GM19239 (cell line): ENCODE measurements at places on chromosomes 11 and 22.

GRCh38 chr11:112339566-112339965 lies 78.9 kb upstream of the PLET1 start:
- no peak for DNase-seq

GRCh38 chr11:128928400-128928799 lies 14.3 kb downstream of the TP53AIP1 start:
- peak; percentile 91 for DNase-seq

GRCh38 chr11:134566311-134566710 lies 154.3 kb upstream of the B3GAT1 start:
- DNase-seq, result no peak

- DNase-seq, result no peak
Measured at GRCh38 chr11:8374716-8375115, 111.0 kb upstream of the LMO1 start.

GRCh38 chr11:44110231-44110679 lies 14.8 kb downstream of the EXT2 start:
- peak; percentile 48 for DNase-seq

GRCh38 chr11:72823105-72823804 lies 9.0 kb downstream of the ATG16L2 start:
- DNase-seq, result no peak

DNA sequence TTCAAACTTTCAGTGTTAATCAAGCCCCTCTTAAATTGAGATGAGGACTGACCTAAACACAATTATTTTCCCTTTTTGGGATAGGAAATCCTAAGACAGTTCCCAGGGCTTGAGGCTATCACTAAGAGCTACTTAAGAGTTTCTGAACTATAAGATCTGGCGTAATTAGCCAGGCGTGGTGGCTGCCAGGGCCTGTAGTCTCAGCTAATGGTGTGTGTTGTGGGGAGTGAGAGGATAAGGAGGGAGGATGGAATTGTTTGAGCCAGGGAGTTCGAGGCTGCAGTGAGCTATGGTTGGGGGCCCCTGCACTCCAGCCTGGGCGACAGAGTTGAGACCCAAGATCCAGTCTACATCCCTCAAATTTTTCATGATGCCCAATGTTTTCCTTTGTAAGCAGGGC lies 23.5 kb upstream of the EXPH5 start:
- no peak for DNase-seq

DNA sequence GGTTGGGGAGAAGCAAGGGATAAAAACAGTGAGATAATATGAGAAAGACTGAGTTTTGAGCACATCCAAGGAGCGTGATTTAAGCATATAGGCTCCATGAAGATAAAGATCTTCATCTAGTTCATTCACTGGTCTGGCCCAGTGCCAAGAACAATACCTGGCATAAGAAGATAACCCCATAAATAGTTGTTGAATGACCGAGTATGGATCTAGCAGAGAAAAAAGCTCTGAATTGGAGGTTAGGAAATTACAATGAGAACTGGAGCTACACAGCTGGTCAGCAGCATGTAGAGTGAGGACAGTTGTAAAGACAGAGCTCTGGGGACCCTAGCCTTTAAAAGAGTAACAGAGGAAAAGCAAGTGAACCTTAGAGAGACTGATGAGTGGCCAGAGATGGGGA lies 33.0 kb upstream of the PAK1 start:
- DNase-seq, result no peak

DNA sequence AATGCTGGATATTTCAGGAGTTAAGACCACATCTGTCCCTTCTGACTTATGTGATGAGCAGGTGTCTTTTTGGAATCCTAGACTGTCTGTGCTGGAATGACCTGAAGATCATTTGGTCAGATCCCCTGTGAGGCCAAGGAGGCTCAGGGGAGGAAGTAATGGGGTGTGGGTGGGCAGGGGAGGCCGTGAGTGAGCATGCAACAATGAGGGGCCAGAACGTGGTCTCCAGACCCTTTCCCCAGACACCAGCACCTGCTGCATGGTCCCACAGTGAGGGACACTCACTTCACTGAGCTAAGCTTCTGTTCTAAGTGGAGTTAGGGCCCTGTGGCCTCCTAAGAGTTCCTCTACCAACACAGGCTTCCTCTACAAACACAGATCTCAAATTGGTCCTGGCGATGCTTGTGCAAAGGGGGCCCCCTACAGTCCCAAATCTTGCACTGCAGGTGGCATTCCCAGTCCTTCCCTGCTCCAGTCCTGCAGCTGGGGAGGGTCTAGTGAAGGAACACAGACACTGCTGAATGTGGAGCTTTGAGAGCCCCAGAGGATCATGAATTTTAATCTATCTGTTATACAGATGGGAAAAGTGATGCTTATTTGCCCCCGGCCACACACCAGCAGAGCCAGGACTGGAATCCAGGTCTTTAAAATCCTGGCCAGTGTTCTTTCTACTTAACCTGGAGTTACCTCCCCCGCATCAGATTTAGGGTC lies 7.4 kb downstream of the USP2 start:
- no peak for DNase-seq

GRCh38 chr11:75174781-75175370 lies 24.0 kb downstream of the SLCO2B1 start:
- no peak for DNase-seq

DNA sequence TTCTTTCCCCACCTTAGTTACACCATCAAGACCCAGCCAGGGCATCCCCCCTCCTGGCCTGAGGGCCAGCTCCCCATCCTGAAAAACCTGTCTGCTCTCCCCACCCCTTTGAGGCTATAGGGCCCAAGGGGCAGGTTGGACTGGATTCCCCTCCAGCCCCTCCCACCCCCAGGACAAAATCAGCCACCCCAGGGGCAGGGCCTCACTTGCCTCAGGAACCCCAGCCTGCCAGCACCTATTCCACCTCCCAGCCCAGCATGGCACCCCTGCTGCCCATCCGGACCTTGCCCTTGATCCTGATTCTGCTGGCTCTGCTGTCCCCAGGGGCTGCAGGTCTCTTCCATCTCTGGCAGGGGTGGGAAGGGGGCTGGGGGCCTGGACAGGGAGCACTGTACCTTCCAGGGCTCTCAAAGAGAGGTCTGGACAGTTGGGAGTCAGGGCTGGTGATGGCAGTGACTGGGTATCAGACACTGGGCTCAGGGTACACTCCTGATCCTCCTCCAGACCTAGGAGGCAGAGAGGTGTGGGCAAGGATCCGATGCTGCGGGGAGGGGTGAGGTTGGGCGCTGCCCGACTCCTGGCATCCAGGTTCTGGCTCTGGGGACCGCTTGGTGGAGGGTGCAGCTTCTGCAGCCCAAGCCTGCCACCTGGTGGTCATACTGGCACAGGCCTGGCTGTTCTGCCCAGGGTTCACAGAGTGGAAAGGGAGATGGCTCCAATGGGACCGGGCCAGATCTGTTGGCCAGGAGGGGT lies at the start of gene UPK2:
TSS of gene UPK2 (plus strand) at position 205 of the 753 bp plus-strand sequence. CDS start at position 258, 53 bp downstream.
- peak; percentile 93 for DNase-seq

- DNase-seq, result no peak
Measured at GRCh38 chr11:10050561-10050960, 243.5 kb downstream of the SBF2 start.

DNA sequence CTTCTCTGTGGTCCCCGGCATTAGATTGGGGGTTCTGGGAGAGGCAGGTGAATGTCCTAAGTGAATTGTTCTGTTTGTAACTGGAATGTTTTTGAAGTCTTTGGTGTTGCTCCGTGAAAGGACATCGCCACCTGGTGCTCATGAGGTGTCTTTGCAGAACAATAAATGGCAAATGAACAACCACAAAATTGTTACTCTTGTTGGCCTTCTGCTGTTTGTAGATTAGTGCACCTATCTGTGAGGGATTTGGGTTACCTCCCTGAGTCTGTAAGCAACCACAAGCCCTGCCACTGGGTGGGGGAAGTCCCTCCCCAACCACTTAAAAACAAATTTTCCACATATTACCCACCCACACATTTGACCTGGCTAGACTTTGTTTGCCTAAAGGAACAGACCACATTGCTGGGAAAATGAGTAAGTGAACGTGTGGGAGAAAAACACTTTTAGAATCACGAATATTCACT lies 4.7 kb downstream of the MPEG1 start:
- no peak for DNase-seq

DNA sequence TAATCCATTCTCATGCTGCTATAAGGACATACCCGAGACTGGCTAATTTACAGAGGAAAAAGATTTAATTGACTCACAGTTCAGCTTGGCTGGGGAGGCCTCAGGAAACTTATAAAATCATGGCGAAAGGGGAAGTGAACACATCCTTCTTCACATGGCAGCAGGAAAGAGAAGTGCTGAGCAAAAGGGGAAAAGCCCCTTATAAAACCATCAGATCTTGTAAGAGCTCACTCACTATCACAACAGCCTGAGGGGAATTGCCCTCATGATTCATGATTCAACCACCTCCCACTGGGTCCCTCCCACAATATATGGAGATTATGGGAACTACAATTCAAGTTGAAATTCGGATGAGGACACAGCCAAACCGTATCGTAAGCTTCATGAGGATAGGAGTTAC lies 3.8 kb upstream of the CYB5R2 start:
- DNase-seq, result no peak

- DNase-seq, result no peak
Measured at GRCh38 chr22:30249049-30250038, 2.8 kb upstream of the LIF start.

DNA sequence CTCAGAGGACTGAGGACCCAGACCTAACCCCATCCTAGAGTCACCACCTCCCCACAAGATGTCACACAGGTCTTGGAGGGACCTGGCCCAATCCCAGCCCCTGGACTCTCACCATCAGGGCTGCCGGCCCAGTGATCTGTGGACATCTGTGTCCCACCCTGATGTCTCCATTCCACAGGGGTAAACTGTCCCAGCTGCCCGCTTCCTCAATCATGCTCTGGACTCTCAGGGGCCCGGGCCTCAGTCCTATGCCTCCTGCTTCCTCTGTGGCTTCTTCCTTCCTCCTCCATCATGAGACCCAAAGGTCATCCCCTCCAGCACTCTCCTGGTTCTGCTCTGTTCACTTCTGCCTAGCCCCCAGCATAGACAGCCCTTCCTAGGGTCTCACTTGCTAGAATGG lies 32.2 kb downstream of the ARAP1 start:
- no peak for DNase-seq

DNA sequence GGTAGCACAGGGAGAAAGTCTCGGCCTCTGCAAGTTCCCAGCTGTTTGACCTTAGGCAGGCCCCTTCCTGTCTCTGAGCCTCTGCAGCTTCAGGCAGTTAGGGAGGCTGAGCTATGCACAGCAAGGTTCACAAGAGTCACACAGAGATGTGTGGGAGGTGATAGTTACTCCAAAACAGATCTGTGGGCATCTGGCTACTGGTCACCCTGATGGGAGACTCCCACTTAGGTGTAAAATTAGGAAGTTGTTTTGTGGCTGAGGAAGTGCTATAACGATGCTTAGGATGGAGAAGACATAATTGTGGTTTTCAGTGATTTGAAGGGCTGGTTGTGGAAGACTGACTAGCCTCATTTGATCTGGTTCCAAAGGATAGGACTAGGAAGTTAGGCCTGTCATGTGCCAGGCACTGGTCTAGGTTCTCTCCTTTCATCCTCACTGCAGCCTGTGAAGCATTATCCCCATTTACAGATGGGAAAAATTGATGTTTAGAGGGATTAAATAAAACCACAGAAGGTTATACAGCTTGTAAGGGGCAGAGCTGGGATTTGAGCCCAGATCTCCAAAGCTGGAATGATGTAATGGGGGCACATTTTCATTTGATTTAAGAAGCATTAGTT lies 13.5 kb downstream of the ACO2 start:
- no peak for DNase-seq

- no peak for DNase-seq
Measured at GRCh38 chr11:12482839-12483238, 105.5 kb downstream of the PARVA start.

- no peak for DNase-seq
Measured at GRCh38 chr22:43994006-43994405, 30.1 kb upstream of the PARVB start.

DNA sequence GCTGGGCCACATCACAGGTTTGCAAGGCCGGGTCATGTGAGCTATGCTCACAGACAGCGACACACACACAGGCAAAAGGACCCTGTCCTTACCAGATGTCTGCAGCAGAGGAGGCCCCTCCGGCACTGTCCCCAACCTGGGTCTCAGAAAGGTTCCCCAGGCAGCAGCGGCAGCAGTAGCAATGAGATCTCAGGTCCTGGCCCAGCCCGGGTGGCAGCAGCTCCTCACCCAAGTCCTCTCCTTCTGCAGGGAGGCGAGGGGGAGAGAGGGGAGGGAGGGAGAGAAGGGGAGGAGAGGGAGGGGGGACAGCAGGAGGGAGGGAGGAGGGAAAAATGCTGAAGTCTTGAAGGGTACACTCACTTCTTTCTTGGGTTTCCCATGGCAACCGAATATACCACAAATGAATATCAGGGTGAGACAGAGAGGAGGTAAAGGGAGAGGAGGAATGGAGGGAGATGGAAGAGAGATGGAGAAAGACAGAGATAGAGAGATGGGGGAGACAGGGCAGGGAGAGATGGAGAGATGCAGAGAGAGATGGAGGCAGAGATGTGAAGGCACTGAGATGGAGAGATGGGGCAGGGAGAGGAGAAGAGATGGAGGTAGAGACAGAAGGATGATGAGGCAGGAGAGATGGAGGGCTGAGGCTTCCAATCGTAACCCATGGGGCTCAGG lies 9.5 kb downstream of the ELFN2 start:
- no peak for DNase-seq

DNA sequence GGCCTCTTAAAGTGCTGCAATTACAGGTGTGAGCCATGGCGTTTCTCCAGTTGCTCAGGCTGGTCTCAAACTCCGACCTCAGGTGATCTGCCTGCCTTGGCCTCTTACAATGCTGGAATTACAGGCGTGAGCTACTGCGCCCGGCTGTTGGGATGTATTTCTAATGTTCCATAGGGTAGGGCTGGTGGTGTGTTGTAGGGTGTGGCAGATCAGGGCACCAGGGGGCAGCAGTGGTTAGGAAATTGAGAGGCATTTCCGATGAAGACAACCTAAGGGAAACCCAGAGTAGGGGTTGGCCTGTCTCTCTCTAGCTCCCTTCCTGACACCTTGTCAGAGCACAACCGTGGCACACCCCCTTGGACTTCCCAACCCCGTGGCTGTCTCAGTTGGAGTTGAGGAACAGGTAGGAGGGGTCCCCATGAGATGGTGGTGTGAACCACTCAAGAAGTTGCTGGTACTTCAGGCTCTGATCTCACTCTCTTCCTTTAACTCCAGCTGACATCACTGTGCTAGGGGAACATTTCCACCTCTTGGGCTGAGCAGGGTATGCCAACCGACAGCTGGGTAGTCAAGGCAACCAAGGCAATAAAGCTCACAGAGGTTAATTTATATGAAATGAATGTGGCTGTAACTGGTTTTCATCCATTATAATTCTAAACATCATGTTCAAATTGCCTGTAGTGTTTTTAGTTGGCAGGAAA lies 33.0 kb downstream of the YWHAH start:
- peak; percentile 62 for DNase-seq
